ENCODE measurements at places on chromosomes 1 and 21.
A peak's percentile ranks its signal among the peaks of the same experiment; 100 is the strongest.

DNA sequence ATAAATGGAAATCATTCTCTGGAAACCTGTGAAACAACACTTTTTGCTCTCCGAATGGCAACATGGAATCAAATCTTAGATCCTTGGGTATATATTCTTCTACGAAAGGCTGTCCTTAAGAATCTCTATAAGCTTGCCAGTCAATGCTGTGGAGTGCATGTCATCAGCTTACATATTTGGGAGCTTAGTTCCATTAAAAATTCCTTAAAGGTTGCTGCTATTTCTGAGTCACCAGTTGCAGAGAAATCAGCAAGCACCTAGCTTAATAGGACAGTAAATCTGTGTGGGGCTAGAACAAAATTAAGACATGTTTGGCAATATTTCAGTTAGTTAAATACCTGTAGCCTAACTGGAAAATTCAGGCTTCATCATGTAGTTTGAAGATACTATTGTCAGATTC is 45.7 kb downstream of the PTGFR start:
- no peak for DNase-seq

DNA sequence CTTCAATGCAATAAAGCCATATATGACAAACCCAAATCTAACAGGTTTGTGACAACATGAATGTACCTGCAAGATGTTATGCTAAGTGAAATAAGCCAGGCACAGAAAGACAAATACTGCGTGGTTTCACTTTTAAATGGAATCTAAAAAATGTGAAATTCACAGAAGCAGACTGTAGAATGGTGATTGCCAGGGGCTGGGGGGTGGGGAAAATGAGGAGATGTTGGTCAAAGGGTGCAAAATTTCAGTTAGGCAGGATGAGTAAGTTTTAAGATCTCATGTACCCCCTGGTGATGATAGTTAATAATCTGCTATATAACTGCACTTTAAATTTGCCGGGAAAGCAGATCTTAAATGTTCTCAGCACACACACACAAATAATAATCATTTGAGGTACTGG is 160.5 kb downstream of the PTBP2 start:
- DNase-seq, result peak; percentile 68

GRCh38 chr1:213939888-213940287 is 47.9 kb upstream of the PROX1 start:
- no peak for DNase-seq

DNA sequence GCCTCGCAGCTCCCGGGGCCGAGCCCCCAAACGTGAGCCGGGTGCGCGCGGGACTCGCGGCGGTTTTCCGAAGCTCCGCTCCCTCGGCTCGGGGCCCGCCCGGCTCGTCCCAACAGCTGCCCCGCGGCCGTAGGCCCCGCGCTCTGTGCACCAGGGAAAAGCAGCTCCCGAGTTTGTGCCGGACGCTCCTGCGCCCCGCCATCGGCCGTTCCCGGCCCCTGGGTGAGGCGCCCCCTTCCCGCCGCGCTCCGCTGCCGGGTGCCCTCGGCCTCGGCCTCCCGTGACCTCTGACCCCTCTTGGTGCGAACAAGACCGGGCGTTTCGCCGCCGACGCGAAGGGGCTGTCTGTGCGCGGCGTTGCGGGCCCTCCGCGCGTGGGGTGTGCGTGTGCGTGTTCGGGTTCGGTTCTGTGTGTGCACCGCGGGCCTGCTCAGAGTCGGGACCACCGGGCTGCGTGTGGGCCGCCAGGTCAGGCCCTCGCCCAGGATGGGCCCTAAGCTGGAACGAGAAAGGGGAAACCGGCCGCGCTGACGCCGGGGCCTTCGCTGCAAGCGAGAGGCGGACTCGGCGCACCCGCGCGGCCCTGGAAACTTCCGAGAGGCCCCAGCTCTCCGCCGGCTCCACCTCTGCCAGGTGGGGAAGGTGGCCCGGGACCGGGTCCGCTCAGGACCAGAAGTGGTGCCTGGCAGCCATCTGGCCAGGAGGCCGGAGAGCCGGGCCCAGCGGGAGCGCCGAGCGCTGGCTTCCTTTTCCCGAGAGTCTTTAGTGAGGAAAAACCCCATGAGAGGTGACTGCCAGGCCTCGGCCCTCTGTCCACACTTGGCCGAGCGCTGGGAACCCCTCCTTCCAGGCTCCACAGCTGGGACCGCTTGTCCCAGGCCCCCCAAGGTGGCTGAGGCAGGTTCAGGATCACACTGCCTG is 1.9 kb downstream of the PRDM16 start:
- no peak for DNase-seq

GRCh38 chr1:81424061-81424460 is 376.7 kb upstream of the ADGRL2 start:
- no peak for DNase-seq

GRCh38 chr1:87135329-87135712 is 193.4 kb upstream of the LMO4 start:
- no peak for DNase-seq

DNA sequence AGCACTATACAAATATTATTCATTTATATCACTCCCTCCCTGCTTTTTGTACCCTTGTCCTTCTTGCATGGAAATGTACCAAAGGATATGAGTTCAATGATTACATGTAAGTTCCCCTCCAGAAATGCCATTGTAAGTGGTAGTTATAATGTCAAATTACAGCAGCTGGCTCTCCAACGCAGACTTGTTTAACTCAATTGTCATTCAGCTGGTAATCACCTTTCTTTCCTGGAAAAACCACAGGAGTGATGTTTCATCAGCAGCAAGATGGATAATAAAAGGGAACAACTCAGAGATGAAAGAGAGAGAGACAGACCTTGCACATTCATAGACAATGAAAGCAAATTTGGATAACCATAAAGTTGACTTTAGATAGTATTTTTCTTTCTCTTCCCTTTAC is 578.6 kb upstream of the PBX1 start:
- no peak for DNase-seq

DNA sequence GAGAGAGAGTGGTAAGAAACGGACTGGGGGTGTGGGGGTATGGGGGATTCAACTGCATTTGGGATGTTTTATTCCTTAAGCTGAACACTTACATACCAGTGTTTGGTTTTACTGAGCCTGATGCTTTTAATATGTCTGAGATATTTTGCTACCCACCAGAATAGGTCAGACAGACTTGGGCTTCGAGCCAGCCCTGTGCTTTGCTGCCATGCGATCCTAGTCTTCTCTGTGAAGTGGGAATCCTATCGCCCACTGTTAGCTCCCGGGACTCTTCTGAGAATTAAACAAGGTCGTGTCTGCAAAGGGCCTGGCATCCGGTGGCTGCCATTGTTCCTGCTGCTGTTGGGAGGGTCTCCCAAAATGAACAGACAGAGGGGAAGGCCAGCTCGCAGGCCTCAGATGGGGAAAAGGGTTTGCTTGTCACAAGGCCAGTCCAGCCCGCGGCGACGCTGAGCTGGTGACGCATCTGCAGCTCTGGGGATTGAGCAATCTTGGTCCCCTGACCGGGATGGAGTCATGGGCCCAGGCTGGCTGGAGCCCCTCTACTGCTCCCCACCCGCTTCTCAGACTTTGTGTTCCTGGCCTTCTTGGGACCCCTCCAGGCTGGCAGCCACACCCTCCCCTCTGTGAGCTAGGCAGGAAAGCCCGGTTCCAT is 26.9 kb upstream of the ECE1 start:
- DNase-seq, result no peak

DNA sequence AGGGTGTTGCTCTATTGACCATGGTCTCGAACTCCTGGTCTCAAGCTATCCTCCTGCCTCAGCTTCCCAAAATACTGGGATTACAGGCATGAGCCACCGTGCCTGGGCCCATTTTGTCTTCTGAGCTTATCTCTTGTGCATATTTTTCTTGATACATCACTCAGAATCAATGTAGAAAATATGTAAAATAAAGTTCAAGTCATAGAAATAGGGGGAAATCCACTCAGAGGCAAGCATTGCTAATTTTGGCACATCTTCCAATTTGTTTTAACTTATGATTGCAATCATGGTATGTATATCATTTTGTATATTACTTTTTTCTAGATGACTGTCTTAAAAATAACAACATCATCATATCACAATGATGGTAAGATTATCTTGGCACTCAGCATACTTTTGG is 21.6 kb downstream of the RIT1 start:
- no peak for DNase-seq

DNA sequence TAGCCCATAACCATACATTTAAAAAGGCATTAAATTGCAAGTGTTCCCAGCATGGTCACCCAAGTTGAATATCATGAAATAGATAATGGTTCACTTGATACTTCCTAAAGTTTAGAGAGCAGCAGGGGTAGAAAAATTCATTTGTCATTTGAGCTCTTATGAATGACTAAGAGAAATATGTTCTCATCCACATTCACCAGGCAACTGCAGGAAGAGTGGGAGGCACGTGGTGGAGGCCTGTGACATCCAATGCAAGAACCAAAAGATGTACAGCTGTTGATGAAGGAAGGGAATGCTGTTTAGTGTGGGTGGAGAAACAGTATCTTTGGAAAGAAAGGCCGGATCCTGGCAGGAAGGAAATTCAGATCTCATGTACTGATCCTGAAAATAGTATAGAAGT is 473.1 kb downstream of the ADGRL2 start:
- no peak for DNase-seq

GRCh38 chr1:23013657-23014056 is 2.0 kb downstream of the TEX46 start:
- peak; percentile 59 for DNase-seq

DNA sequence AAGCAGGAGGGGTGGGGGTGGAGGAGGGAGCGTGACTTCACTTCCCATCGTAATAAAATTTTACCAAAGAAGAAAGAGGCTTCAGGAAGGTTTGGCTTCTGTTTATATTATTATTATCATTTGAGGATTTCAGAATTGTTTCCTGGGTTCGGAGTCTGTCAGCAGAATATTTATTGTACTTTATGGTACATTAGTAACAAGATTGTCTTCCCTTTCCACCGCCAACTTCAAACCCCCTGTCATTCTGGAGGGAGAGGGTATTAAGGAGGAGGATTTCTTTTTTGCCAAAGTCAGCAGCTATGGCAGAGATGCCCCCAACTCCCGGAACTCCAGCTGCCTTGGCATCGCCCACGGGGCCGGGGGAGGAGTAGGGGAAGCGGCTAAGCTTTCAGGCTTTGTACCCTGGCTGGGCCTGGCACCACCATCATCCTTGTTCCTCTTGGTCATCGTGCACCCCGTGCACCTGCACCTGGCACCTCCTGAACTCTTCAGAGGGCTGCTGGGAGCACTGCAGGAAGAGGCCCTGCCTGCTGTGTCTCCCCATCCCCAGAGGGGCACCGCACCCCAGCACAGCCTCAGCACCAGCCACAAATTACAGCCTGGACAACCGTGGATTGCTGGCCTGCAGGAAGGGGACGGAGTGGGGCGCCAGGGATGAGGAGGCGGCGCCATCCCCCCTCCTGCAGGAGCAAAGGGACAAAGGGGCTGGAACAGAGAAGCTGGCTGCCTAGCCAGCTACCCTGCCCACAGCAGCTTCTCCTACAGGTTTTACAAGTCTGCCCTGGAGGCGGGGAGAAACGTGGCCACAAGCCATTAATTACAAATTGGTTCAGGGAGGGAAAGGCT is 24.0 kb upstream of the PAX7 start:
- DNase-seq, result no peak

DNA sequence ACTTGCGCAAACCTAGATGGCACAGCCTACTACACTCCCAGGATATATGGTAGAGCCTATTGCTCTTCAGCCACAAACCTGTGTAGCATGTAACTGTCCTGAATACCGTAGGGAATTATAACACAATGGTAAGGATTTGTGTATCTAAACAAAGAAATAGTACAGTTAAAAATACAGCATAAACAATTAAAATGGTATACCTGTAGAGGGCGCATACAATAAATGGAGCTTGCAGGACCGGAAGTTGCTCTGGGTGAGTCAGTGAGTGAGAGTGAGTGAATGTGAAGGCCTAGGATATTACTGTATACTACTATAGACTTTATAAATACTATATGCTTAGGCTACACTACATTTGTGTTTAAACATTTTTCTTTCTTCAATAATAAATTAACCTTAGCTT is 99.3 kb downstream of the PLD5 start:
- DNase-seq, result peak; percentile 53

GRCh38 chr1:89347296-89347695 is 16.6 kb upstream of the GBP6 start:
- no peak for DNase-seq

DNA sequence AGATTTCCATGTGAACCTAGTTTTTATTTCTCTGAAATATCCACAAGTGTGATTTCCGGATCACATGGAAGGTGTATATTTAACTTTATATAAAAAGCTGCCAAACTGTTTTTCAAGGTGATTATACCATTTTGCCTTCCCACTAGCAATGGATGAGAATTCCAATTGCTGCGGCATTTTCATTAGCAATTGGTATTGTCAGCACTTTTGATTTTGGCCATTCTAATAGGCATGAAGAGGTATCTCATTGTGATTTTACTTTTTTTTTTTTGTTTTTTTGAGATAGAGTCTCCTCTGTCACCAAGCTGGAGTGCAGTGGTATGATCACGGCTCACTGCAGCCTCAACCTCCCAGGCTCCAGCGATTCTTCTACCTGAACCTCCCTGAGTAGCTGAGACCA is 5.0 kb upstream of the CYB5R1 start:
- DNase-seq, result no peak

- DNase-seq, result no peak
Measured at GRCh38 chr1:237975903-237976302, 85.2 kb upstream of the ZP4 start.

DNA sequence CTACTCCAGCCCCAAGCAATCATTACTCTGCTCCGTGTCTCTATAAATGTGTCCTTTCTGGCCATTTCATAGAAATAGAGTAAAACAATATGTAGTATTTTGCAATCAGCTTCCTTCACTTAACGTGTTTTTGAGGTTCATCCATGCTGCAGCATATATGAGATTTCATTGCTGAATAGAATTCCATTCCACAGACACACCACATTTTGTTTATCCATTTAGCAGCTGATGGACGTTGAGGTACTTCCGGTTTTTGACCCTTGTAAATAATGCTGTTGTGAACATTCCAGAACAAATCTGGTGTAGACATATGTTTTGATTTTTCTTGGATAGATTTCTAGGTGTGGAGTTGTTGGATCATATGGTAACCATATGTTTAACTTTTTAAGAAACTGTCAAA is 30.7 kb downstream of the ADAM30 start:
- DNase-seq, result no peak

- DNase-seq, result no peak
Measured at GRCh38 chr1:178382372-178382771, 114.4 kb downstream of the CLEC20A start.

DNA sequence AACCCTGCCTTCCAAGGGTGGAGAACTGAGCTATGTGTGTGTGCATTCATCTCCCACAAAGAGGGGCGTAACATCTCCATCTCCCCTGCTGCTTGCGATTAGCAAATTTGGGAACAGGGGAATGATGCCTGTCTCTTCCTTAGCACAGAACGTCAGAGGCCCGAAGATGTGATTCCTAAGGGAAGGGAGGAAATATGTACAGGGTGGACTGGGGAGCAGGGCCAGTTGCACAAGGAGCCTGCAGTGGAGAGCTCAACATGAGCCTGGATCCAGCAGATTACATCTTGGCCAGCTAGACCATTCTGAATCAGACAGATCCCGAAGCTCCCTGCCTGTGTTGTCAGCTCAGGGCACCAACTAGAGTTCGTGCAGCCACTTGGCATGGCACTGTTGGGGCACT is 118.1 kb downstream of the NGF start:
- no peak for DNase-seq
